ENCODE measurements at places on chromosomes 4 and X. TPM values are rescaled to one million over a fixed set of nuclear protein-coding genes. Genes with fewer than 3 reads are reported as not detected.

DNA sequence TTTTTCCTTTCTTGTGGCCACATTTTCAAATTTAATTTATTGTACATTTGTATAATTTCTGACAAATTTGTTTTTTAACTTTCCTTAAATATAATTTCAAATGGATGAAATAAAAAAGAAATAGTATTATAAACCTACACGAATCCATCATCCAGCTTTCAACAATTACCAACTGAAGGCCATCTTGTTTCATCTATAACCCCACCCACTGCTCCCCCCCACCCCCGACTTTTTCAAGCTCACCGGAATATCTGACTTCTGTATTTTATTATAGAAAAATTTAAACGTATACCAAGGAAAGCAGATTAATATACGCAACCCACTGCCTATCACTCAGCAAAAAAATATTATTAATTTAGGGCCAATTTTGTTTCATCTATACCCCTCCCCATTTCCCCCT, 1.1 kb downstream of the MORF4L2 start:
- DNase-seq, result no peak

Gene ANKRD50
- polyA plus RNA-seq, result 49.2 TPM

- no peak for DNase-seq
Observed at GRCh38 chr4:166675411-166675810, 558.9 kb downstream of the SPOCK3 start.

DNA sequence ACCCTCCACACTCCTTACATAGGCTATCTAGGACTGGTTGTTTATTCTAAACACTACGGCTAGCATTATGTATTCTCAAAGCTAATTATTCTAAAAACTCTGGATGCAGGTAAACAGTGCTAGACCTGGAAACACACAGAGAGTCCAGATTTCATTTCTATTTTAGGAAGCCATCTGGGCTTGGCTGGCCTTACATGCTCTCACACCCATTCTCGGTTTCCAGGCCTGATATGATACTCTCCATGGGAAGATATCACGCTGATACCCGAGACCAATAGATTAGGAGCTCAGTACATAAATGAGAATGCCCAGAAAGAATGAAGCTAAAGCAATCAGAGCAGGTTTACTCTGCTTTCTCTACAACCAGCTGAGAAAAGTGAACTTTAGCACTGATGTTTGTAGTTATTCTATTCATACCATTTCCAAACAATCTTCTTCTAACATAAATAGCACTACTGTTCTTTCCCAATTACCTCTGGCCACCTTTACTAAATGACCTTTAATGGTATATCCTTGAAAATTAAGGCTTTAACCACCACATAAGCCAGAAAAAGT, 973.3 kb downstream of the PCDH18 start:
- DNase-seq, result no peak

GRCh38 chr4:7868436-7868775, 71.3 kb downstream of the AFAP1 start:
- DNase-seq, result no peak

DNA sequence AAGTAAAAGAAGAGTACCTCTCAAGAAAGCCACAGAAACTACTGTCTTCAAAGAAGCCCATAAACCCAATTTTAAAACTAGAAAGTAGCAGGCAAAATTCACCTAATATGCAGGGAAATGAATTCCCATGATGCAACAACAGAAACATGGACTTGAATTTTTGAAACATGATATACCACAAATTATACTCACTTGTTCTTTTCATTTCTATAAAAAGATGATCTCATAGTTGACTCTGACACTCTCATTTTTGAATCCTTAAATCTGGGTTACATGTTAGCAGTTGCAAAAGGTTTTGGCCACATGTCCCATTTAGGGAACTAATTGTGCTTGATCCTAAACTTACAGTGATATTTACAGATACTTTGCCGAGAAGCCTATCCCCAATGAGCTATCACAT, 1130.8 kb downstream of the FAT4 start:
- no peak for DNase-seq

DNA sequence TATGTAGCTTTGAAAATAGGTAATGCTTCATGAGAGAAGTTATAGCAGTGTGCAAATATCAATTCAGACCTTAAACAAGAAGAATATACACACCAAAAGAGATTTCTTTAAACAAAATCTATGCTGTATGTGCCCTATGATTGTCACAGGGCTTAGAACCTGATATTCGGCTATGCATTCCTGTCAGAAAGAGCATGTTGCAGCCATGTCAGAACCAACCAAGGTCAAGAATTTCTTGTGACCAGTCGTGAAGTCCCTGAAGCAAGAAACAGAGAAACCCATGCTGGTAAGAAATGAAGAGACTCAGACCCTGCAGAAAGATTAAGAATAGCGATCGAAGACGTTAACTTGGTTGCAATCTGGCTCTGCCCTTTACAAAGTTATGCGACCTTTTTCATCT, 210.3 kb upstream of the SPIN4 start:
- no peak for DNase-seq

DNA sequence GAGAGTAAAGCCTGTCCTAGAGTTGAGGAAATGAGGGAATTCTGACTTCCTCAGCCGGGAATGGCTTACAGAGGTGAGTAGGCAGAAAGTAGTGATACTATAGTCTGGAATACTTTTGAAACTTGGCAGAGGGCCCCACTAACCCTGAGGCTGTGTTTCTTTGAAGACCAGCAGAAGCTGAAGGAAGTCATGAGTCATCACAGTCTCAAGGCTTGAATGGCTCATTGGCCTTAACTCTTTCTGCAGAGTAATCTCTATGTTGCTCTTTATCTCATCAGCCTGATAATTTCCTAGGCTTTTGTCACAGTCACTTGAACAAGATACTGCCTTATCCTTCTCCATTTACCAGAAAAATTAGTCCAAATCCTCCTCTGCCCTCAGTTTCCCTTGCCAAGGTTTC, 80.8 kb downstream of the ANKRD50 start:
- peak; percentile 43 for DNase-seq

DNA sequence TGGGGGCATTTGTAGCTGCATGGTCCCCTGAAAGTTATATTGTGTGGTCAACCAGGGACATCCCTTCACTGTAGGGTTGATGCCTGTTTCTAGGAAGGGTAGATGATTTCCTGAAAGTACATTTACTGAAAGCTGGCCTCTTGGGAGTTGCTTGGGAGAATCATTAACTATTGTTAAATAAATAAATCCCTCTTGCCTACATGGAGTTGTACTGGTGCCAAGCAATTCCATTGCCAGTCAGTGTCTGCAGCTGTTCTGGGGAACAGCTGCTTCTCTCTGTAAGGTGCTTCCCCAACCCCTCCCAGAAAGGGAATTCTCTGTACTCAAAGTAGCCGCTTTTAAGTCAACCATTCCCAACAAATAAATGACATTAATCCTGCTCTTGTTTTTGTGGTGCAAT, 51.1 kb downstream of the C4orf51 start:
- peak; percentile 66 for DNase-seq

DNA sequence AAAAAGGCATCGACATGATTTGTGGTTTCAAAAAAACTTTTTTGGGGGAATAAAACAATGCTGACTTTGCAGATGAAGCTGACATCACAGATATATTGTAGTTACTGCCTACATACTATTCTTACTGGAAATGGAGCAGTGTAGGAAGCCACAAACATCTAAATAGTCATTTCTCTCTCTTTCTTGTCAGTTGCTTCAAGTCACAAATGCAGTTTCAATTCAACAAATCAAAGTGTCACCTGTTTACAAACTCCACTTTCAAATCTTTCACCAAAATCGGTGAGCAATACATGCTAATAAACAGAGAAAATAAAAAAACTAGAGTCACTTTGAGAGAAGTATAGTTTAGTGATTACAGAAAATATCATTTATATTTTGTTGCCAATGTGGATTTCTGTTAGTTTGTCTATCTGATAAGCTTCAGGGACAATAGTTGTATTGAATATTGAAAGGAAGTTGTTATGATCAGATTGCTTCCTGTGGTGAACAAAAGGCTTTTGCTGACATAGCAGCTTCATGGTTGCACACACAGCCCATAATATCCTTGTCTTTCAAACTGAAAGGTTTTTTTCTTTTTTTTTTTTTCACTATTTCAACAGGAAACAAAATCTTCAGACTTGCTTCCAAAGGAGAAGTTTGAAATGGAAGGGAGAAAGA, 49.7 kb upstream of the PTPN13 start:
- no peak for DNase-seq

DNA sequence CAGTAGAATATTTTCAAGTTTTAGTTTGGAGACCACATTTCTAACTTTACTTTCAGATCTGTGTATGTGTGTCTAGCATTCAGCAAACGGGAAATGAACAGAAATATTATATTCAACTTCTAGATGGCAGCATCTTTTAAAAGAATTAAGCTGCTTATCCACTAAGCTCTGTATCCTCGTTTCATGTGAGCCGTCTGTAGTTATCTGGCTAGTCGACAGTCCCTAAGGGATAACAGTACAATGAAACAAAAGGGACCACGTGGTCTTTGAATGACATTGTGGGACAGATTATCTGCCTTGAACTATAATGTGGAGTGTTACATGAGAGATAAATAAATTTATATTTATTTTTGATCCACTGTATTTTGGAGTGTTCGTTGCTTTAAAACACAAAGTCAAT, 35.8 kb upstream of the PRSS12 start:
- no peak for DNase-seq

DNA sequence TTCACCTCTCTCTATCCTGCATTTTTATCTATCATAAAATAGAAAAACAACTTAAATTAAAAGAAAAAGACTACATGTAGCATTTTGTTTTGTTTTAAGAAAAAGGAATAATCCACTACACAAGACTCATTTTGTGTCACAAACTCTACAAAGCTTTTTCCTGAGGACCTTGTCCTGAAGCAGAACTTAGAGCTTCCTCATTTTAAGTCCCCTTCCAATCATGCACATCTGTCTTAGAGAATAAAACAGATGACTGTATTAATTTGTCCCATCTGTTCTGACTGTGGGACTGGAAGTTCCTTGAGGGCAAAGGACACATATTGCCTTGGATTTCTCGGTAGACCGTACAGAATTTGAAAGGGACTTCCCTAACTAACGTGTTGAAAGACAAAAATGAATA, 218.5 kb downstream of the COL25A1 start:
- DNase-seq, result no peak

- DNase-seq, result no peak
Observed at GRCh38 chr4:96390404-96390803, 550.5 kb downstream of the PDHA2 start.

DNA sequence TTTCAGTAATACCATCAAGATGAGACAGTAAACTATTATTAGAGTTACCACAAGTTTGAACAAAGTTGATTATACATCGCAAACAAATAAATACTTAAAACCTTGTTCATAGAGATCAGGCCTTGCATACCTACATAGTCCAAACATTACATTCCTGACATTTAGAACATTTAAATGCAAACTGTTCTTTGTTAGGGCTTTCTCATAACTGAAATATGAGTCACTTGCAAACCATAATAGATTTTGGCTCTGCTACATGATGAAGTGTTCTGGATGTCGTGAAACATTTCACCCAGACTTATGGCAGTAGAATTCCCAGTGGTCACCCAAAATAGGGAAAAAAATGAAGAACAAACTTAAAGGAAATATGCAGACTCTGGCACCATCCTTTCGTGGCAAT, 75.0 kb downstream of the FAT4 start:
- no peak for DNase-seq

- DNase-seq, result no peak
Observed at GRCh38 chrX:132909643-132910042, 48.8 kb downstream of the HS6ST2 start.

- no peak for DNase-seq
Observed at GRCh38 chr4:70712150-70712549, 9.6 kb upstream of the RUFY3 start.

Gene P2RY4
- 0.47 TPM for polyA plus RNA-seq

Gene CLCN4
- 4.9 TPM for polyA plus RNA-seq

GRCh38 chr4:147844781-147845180, 112.9 kb downstream of the ARHGAP10 start:
- DNase-seq, result no peak

DNA sequence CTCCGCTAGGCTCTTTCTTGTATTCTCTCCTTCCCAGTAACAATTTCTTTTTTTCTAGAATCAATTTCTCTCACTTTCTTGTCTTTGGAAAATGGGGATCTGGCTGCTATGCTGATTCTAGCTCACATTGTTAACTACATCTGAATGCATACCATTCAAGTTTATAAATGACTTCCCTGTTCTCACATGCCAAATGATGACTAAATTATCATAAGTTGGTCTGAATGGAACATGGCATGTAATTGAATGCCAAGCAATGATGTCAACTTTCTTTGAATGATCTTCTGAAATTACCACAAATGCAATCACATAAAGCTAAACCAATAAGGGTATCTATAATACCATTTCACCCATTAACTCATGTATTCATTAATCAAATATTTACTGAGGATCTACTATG, 2.7 kb upstream of the ITM2A start:
- DNase-seq, result no peak

DNA sequence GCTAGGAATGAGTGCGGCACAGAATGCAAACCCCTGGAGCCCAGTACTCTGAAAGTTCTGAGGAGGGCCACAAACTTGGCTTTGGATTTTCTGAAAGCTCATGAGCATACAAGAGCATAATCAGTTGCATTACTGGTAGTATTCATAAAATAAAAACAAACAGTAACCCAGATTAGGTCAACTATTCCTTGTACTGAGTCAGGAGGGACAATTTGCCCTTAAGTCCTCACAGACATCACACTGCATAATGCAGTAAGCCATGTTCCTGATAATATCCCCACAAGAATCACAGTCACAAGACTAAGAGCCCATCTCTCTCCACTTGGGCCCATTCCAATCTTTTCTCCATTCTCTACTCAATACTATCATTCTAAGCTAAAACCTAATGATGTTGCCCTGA, 126.9 kb upstream of the NEIL3 start:
- DNase-seq, result no peak

Gene UGT2B11
- polyA plus RNA-seq, result 5.0 TPM

Gene MSL3
- 39.9 TPM for polyA plus RNA-seq

Gene SUPT20HL1
- polyA plus RNA-seq, result not detected

- DNase-seq, result no peak
Observed at GRCh38 chr4:100823993-100824323, 306.1 kb upstream of the EMCN start.

DNA sequence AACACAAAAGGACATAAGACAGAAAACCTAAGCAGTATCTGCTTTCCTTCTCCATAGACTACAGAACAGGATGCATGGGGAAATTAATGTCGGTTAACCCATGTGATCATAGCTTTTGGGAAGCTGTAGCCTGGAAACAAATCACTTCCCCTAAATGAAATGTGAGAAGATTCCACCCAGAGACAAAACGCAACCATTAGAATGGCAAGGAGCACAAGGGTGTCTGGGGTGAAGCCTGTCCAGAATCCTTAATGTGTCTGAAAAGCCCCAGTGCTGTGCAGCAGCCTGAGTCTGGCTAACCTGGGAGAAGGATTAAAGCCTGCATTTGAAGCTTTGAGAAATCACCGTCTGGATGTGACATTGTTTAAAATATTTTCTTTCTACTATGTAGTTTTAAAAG, 213.3 kb downstream of the ANKRD50 start:
- DNase-seq, result no peak
